AG08395 (cell line): ENCODE measurements at places on chromosomes 5 and 9.

GRCh38 chr9:88889386-88889785 is 101.9 kb upstream of the S1PR3 start:
- peak; percentile 25 for DNase-seq

- DNase-seq = no peak
Observed at GRCh38 chr9:19976226-19976625, 187.4 kb upstream of the SLC24A2 start.

GRCh38 chr5:41218929-41219657 is 5.8 kb upstream of the C6 start:
- DNase-seq = no peak

DNA sequence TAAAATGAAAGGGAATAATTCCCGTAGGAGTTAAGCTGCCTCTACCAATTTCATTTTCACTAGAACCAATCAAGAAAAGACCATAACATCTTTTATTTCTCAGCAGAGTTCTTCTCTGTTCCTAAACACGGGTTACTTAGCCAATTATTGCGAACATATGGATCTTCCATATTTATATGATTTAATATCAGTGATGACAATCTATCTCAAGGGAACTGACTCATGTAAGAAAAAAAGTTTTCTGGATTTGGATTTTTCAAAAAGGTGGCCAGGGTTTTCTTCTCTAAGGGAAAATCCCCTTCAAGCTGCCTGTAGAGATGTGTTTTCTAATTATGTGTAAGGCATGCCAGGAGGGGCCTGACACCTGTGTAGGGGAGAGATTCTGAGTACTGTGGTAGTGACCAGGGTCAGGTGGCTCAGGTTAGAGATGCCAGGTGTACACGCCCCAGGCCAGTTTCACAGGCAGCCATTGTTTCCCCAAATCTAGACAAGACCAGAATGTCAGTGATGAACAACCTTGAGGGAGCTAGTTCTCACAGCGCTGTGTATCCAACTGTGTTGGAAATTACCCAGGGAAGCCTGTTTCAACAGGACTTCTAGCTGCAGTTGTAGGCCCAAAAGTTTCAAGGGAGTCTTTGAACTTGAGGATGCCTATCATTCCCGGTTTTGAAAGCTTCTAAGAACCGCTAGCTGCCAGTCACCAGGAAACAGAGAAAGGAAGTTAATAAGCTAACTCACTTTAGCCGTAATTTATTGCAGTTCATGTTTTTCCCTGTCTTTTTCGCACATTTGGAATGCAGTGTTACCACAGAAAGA is 572.5 kb upstream of the RGMB start:
- DNase-seq = no peak

DNA sequence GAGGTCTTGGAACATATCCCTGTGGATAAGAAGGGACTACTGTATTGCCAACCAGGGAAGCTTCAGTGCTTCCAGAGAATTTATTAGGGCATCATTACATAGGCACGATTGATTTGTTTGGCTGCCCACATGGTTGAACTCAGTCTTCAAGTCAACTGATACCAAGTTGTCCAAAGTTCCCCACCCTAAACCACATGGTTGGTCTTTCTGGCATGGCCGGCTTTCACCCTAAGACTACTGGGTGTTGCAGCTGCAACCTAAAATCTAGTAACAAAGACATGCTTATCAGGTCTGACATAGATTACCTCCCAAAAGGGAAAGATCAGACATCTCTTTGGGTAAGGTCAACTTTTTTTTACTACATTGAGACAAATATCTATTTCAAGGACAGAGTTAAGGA is 37.0 kb downstream of the FAF2 start:
- no peak for DNase-seq

GRCh38 chr9:2320114-2320513 is 301.5 kb upstream of the VLDLR start:
- DNase-seq = no peak

- DNase-seq = no peak
Observed at GRCh38 chr5:115798252-115798651, 18.2 kb downstream of the CDO1 start.

- DNase-seq = no peak
Observed at GRCh38 chr9:109037946-109038715, 24.8 kb upstream of the CTNNAL1 start.

GRCh38 chr5:149887622-149888183 is 56.9 kb downstream of the PDE6A start:
- peak; percentile 29 for DNase-seq
